ENCODE measurements at places on chromosomes 6 and 20. TPM values are rescaled to one million over a fixed set of nuclear protein-coding genes. Genes with fewer than 3 reads are reported as not detected.

The NKX2-4 gene
- not detected for total RNA-seq

The TRIM39 gene
- total RNA-seq, result 22.0 TPM

The FLRT3 gene
- total RNA-seq, result 4.6 TPM

The TRDN gene
- not detected for total RNA-seq

The MEP1A gene
- total RNA-seq, result not detected

GRCh38 chr6:111691345-111692225 is 85.9 kb upstream of the TRAF3IP2 start:
- H3K27me3 ChIP-seq, result no peaks in the 10 kb centered on the region
- peak overlapping the region; percentile 49 for H3K27ac ChIP-seq
- peaks cover 30% of the 10 kb centered on the region for H3K4me1 ChIP-seq
- DNase-seq, result no peak

- DNase-seq, result no peak
- no peak overlapping the region for H3K4me3 ChIP-seq
- H3K27me3 ChIP-seq, result no peaks in the 10 kb centered on the region
- no peak overlapping the region for H3K27ac ChIP-seq
- H3K4me1 ChIP-seq, result peaks cover 8% of the 10 kb centered on the region
- no peaks in the 10 kb centered on the region for H3K36me3 ChIP-seq
Observed at GRCh38 chr6:6600875-6601274, 12.4 kb downstream of the LY86 start.

The PDYN gene
- not detected for total RNA-seq

- H3K4me3 ChIP-seq, result no peak overlapping the region
- no peaks in the 10 kb centered on the region for H3K27me3 ChIP-seq
Observed at GRCh38 chr6:12020187-12020791, 8.2 kb downstream of the HIVEP1 start.

DNA sequence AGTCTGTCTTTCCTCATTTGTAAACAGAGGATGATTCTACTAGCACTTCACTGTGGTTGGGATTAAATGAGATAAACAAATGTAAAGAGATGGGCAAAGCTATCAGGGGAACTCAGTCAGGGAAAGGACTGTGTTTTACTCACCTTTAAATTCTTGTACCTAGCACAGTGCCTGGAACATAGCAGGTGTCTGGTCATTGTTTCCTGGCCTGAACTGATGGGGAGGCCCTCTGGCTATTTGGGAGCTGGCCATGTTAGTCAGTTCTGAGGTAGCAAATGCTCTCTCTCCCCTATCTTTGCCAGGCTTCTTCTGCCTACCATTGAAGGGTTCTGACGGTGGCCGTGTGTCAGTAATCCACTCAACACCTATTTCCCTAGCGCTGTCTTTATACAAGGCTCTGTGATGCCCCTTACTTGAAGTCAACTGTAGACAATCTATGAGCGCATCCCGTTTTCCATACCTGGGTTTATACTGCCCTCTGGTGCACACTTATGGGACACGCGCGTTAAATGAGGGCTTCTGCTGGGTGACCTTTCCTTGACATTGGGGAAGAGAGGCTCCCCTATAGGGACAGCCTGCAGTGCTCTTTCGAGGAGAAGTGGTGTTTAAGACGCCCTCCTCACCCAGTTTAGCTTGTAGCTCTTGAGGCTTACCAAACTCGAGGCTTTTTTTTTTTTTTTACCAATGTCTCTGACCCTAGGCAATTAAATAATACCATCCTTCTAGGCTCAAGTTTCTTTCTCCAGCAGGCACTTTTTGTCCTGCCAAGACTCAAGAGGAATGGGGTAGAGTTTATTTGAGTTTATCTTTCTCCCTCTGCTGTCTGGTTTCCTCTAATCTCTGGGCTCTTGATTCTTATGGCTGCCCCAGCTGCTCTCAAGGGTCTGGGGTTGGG is 4.0 kb upstream of the SPATS1 start:
- no peak overlapping the region for H3K4me3 ChIP-seq
- H3K36me3 ChIP-seq, result no peaks in the 10 kb centered on the region
- H3K27me3 ChIP-seq, result peaks cover 65% of the 10 kb centered on the region
- DNase-seq, result peak; percentile 77

DNA sequence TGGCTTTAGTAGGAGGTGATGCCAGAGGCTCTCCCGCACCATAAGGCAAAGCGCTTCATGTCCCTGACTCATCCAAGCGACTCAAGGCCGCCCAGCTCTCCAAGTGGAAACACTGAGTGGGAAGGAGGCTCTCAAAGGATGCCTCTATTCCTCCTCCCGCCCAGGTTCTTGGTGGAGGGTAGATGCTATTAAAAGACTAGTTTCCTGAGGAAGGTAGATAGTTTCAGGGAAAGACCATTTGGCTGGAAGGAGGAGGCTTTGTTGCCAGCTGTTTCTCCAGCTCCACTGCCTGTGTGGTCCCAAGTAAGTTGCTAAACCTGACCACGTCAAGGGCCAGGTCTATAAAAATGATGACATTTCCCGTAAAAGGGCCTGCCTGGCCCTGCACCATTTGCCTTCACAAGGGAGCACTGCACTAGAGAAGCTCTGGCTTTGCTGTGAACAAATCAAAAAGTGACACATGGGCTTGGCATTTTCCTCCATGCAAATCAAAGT is 48.2 kb downstream of the GMDS start:
- H3K27me3 ChIP-seq, result no peaks in the 10 kb centered on the region
- H3K4me3 ChIP-seq, result no peak overlapping the region
- H3K4me1 ChIP-seq, result no peaks in the 10 kb centered on the region
- no peak for DNase-seq

GRCh38 chr6:170291271-170292110 is 613 bp upstream of the DLL1 start:
- H3K4me1 ChIP-seq, result peaks cover 17% of the 10 kb centered on the region
- H3K36me3 ChIP-seq, result peaks cover 11% of the 10 kb centered on the region
- peaks cover 89% of the 10 kb centered on the region for H3K27me3 ChIP-seq
- peak overlapping the region; percentile 72 for H3K4me3 ChIP-seq
- no peak overlapping the region for H3K27ac ChIP-seq

DNA sequence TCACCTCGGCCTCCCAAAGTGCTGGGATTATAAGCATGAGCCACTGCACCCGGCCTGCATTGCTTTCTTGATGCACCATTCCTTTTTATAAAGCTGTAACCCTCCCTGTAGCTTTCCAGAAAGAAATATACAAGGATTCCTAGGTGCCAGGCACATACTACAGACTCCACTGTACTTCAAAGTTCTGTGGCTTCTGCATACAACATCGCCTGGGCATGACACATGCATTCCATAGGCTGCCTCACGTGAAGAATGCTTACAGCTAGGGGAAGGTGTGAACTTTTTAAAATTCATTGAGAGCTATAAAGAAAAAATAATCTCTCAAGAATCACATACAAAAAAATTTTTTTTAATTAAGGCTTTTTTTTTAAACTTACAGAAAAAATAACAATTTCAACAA is 50.2 kb downstream of the TRAM2 start:
- peaks cover 16% of the 10 kb centered on the region for H3K4me1 ChIP-seq
- H3K27ac ChIP-seq, result no peak overlapping the region
- H3K27me3 ChIP-seq, result no peaks in the 10 kb centered on the region
- H3K4me3 ChIP-seq, result no peak overlapping the region
- no peaks in the 10 kb centered on the region for H3K36me3 ChIP-seq

DNA sequence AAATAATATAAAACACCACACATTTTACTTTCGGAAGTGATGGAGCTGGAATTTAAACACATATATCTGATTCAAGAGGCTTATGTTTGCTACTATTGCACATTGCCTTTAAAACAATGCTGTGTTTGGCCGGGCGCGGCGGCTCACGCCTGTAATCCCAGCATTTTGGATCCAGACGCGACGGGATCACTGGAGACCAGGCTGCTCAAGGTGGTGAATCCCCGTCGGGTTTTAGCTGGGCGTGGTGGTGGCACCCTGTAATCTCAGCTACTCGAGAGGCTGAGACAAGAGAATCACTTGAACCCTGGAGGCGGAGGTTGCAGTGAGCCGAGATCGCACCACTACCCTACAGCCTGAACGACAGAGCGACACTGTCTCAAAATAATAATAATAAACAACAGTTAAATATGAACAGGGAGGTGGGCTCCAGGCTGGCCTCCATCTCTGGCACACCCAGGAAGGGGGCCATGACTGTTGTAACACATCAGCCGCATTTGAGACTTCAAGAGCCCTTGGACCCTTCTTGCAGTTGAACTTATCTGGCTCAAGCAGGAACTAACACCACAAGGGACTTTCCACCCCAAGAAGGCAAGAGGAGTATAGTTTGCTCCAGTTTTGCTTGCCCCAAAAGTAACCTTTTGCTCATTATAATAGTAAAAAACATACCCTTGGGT is 127.1 kb upstream of the ZNF184 start:
- H3K4me3 ChIP-seq, result peak overlapping the region; percentile 81
- no peaks in the 10 kb centered on the region for H3K27me3 ChIP-seq
- no peak for DNase-seq
- peaks cover 1% of the 10 kb centered on the region for H3K4me1 ChIP-seq

The VSTM2L gene
- 2.8 TPM for total RNA-seq

Measured in Calu3 (cell line).